A549 treated with CpdA at 1 μM for 4 hours (cell line): ENCODE measurements at places on chromosomes 12 and 14. TPM values are rescaled to one million over a fixed set of nuclear protein-coding genes. Genes with fewer than 3 reads are reported as not detected.

Gene IFI27L1
- 14.6 to 20.2 TPM (median 19.0 TPM) in 5 replicates for total RNA-seq

Gene TGFB3
- total RNA-seq = 0.83 to 1.4 TPM (median 0.92 TPM) in 5 replicates

Gene FAM161B
- 1.5 to 2.2 TPM (median 1.8 TPM) in 5 replicates for total RNA-seq

Gene TMEM233
- total RNA-seq = 0.06 to 0.12 TPM (median 0.07 TPM) in 5 replicates

Gene IL22
- not detected in 5 replicates for total RNA-seq

Gene RPL10L
- total RNA-seq = not detected in 5 replicates

Gene LALBA
- total RNA-seq = not detected in 5 replicates

Gene MFAP5
- total RNA-seq = 0.06 to 0.31 TPM (median 0.24 TPM) in 4 of 5 replicates, not detected in the other

Gene SCN8A
- 1.2 to 2.5 TPM (median 1.8 TPM) in 5 replicates for total RNA-seq

Gene MYF5
- total RNA-seq = not detected in 5 replicates

Gene CELA1
- not detected in 5 replicates for total RNA-seq

Gene GPR84
- total RNA-seq = 0.03 to 0.09 TPM (median 0.09 TPM) in 3 of 5 replicates, not detected in the others

Gene RNASE1
- 0.16 to 0.35 TPM (median 0.24 TPM) in 3 of 5 replicates, not detected in the others for total RNA-seq

Gene ERBB3
- total RNA-seq = 1.4 to 2.8 TPM (median 1.6 TPM) in 5 replicates

Gene CEBPE
- not detected in 5 replicates for total RNA-seq

Gene LRRC43
- 0.14 to 0.24 TPM (median 0.17 TPM) in 3 of 5 replicates, not detected in the others for total RNA-seq

Gene ACOT6
- total RNA-seq = not detected in 5 replicates

Gene DGKA
- 16.2 to 24.4 TPM (median 16.9 TPM) in 5 replicates for total RNA-seq

Gene SSPN
- 0.33 to 0.84 TPM (median 0.58 TPM) in 5 replicates for total RNA-seq

Gene CSRP2
- 20.9 to 23.5 TPM (median 22.2 TPM) in 5 replicates for total RNA-seq

Gene CLEC4D
- not detected in 5 replicates for total RNA-seq

Gene NOS1
- 0.52 to 0.92 TPM (median 0.61 TPM) in 5 replicates for total RNA-seq

Gene MYF6
- total RNA-seq = not detected in 5 replicates

Gene ADAM21
- 0.03 TPM in 1 of 5 replicates, not detected in the others for total RNA-seq

Gene HELB
- total RNA-seq = 1.5 to 1.7 TPM (median 1.7 TPM) in 5 replicates

Gene SLC39A5
- 0.13 TPM in 1 of 5 replicates, not detected in the others for total RNA-seq

Gene GNG2
- total RNA-seq = 1.7 to 3.2 TPM (median 2.7 TPM) in 5 replicates

Gene KRT2
- total RNA-seq = 0.03 TPM in 1 of 5 replicates, not detected in the others

Gene C12orf60
- total RNA-seq = 1.4 to 1.8 TPM (median 1.5 TPM) in 5 replicates

Gene TSPAN19
- 0.31 TPM in 1 of 5 replicates, not detected in the others for total RNA-seq

Gene SFSWAP
- total RNA-seq = 27.1 to 32.4 TPM (median 29.8 TPM) in 5 replicates

Gene SIRT4
- 0.87 to 1.2 TPM (median 1.1 TPM) in 5 replicates for total RNA-seq

Gene GLT1D1
- not detected in 5 replicates for total RNA-seq

Gene TPI1
- total RNA-seq = 1,360 to 1,675 TPM (median 1,619 TPM) in 5 replicates

Gene PTPRB
- 0.50 to 1.2 TPM (median 0.92 TPM) in 5 replicates for total RNA-seq

Gene NFE2
- 0.09 to 0.24 TPM (median 0.14 TPM) in 4 of 5 replicates, not detected in the other for total RNA-seq

Gene PELI2
- total RNA-seq = 0.76 to 1.7 TPM (median 0.91 TPM) in 5 replicates

Gene SERPINA1
- total RNA-seq = 0.26 to 1.7 TPM (median 0.59 TPM) in 5 replicates

Gene PMEL
- 0.46 to 1.1 TPM (median 0.77 TPM) in 5 replicates for total RNA-seq

Gene CD163L1
- total RNA-seq = 0.26 to 0.93 TPM (median 0.49 TPM) in 5 replicates

Gene KRT77
- total RNA-seq = not detected in 5 replicates

Gene NTN4
- 49.4 to 56.4 TPM (median 53.9 TPM) in 5 replicates for total RNA-seq

Gene ASB2
- 1.5 to 3.5 TPM (median 1.9 TPM) in 5 replicates for total RNA-seq

Gene CISTR
- total RNA-seq = not detected in 5 replicates

Gene CCDC63
- 0.06 TPM in 1 of 5 replicates, not detected in the others for total RNA-seq

Gene NKX2-8
- 1.5 to 3.8 TPM (median 2.8 TPM) in 5 replicates for total RNA-seq

Gene POTEG
- total RNA-seq = not detected in 5 replicates

Gene AICDA
- total RNA-seq = 0.08 to 0.20 TPM (median 0.15 TPM) in 5 replicates

Gene MGP
- 0.06 TPM in 1 of 5 replicates, not detected in the others for total RNA-seq

Gene VDR
- 2.9 to 4.1 TPM (median 3.2 TPM) in 5 replicates for total RNA-seq

Gene CACNB3
- total RNA-seq = 26.8 to 42.5 TPM (median 33.5 TPM) in 5 replicates

Gene MANSC1
- total RNA-seq = 3.8 to 4.8 TPM (median 3.9 TPM) in 5 replicates

Gene CLEC7A
- not detected in 5 replicates for total RNA-seq

Gene ITGA7
- 1.1 to 2.1 TPM (median 1.3 TPM) in 5 replicates for total RNA-seq

Gene RFLNA
- 0.13 to 0.24 TPM (median 0.17 TPM) in 3 of 5 replicates, not detected in the others for total RNA-seq

Gene KRT8
- total RNA-seq = 2,787 to 3,378 TPM (median 3,286 TPM) in 5 replicates

Gene SLC35F4
- total RNA-seq = not detected in 5 replicates

Gene OTUB2
- total RNA-seq = 4.3 to 6.5 TPM (median 4.7 TPM) in 5 replicates

Gene C12orf54
- not detected in 5 replicates for total RNA-seq
